ENCODE measurements at places on chromosomes 1 and 21.

DNA sequence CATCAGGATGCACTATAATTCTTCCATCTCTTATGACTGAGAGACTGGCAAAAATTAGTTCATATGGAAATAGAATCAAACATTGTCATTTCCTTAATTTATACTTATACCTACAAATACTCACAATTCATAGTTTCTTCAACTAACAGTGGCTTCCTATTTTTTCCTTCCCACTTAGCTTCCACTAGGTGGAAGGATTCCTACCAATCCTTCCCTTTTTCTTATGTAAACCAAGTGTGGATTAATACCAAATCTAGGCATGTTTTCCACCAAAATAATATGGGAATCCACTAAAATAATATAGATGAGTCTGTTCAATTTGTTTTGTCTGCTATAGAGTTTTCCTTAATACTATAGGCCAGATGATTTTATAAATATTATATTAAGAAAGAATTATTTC is 1537.1 kb downstream of the PLA2G4A start:
- no peak for DNase-seq

DNA sequence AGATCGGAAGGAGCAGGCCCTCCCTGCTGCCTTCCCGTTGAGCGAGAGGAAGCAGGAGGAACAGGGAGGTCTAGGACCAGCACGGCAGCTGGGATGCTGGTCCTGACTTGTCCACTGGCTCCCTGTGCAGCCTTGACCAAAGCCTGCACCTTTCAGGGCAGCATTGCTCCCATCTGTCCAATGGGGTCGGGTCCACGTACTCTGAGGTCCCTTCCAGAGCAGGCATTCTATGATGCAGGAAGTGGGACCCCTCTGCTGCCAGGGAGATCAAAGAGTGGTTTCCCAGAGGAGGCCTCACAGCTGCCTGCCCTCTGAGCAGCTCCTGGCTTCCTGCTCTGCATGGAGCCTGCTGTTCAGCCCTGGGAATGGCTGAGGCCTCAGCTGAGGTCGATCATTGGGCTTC is 21.7 kb upstream of the ZNF362 start:
- DNase-seq: no peak

GRCh38 chr1:15246960-15247614 is at the start of gene FHAD1:
FHAD1 (plus strand) TSS chr1:15247223; CDS start chr1:15251785, 4,562 bp downstream.
- DNase-seq: peak; percentile 34

DNA sequence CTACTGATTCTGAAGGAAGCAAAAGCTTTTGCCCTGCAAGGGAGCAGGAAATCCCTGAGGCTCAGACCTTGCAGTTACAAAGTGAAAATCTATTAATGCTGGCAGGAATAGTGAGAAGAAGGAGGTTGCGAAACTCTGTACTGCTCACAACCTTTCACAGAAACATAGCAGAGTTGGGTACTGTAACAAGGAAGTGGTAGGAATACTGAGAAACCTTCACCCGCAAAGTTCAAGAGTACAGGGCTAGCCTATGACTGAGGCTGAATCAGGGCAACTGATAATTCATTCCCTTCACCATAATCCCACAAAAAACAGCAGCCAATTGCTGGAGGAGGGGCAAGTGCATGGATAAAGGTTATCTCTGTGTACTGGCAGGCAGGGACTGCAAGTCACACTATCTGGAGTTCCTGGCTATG is 23.9 kb upstream of the KCTD3 start:
- peak; percentile 97 for DNase-seq

DNA sequence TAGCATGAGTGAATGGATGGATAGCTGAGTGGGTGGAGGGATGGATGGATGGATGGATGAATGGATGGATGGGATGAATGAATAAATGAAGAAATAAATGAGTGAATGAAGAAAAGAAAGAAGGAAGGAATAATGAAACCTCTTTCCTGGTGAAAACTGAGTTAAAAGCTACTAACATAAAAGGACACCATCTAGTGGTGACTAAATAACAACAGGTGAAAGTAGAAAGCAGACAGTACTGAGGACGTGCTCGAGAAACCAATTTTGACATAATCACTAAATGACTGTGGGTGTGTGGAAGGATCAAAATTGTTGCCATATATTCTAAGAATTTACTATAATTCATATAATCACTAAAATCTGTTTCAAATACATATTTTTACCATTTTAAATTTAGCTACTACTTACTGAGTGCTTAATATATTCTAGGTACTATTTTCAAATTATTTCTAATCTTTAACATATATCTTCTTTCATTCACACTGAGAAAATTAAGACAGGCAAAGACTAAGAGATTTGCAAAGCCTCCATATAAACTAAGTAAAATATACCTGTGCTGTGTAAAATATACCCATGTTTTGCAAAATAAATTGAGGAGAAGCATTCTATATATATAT is 522.9 kb downstream of the LRRIQ3 start:
- DNase-seq: peak; percentile 42

DNA sequence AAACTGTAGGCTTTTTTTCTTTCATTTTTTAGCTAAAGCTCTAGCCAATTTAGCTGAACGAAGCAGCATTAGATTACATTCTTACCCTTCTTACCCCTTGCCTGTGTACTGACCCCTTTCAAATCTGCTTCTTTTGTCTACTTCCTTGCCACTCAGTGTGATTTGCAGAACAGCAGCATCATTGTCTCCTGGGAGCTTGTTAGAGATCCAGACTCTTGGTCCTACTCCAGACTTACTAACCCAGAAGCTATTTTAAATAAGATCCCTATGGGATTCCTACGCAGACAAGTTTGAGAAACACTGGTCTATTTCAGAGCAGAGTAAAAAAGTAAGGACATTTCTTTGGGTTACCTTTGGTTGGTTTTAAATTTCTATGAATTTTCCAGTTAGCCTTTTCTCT is 13.8 kb downstream of the LRRC39 start:
- no peak for DNase-seq

DNA sequence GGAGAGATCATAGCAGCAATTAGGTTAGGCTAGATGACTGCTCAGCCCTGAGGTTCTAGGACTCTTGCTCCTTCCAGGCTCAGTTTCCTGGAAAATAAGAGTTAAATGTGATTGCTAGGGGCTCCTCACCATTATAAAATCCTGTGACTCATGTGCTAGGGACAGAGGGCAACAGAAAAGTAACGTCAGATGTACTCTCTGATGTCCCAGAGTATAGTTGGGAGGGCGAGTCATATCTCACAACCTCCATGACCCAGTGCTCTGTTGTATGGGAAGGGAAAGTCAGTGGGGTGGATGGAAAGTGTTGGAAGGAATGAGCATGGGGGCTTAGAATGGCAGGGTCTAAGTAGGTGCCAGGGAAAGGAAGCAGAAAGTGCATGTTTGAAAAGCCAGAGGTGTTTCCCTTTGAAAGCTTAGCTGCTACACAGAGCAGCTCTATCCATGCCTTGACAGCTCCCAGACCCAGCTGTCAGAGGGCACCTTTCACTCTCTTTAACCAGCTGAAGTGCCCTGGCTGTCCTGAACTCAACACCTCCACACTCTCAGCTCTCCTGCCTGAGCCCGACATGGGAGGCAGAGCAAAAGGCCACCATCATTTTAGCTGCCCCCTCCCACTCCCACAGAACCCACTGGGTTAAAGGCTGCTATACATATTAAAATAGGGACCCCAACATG is 11.6 kb downstream of the GJA5 start:
- DNase-seq: peak; percentile 42

DNA sequence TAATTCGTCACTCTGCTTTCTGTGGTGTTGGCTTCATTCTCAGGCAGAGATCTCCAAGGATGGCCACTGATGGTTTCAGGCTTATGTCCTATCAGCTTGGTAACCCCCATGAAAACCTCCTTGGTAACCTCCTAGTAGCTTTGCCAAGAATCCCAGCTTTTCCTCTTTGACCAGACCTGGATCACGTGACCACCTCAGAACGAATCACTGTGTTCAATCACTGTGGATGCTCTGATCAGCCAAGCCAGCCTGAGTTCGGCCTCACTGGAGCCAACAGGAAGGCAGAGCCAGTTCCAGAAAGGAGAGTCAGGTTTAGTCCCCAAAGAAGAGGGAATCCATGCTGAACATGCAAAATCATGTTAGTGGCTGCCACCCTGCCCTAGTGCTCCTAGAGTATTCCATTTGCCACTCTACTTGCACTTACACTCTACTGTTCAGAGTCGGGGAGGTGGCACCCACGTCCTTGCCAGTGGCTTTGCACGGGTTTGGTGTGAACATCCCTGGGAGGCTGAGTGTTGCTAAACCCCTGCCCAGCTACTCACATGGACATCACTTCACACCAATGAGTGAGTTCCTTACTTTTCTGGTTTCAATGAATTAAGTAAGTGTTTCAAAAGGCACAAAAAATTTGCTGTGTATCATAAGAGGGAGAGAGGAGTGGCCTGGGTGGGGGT is 33.5 kb upstream of the SSBP3 start:
- peak; percentile 26 for DNase-seq

DNA sequence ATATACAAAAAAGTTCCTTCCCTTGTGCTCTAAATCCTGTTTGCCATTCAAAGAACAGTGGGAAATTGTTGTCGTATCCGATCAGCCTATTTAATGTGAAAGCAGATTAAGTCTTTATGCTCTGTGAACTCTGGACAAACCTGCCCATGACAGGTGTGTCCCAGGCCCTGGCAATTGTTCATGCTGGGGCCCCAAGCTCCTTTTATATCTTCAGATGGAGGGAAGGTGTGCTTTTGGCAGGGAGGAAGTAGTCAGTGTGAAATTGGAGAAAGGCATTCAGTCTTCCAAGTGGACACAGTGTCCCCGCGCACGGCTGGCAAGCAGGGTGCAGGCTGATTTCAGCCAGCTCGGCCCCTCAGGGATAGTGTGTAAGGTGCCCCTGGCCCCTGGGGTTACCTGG is 135.1 kb upstream of the F3 start:
- peak; percentile 23 for DNase-seq

DNA sequence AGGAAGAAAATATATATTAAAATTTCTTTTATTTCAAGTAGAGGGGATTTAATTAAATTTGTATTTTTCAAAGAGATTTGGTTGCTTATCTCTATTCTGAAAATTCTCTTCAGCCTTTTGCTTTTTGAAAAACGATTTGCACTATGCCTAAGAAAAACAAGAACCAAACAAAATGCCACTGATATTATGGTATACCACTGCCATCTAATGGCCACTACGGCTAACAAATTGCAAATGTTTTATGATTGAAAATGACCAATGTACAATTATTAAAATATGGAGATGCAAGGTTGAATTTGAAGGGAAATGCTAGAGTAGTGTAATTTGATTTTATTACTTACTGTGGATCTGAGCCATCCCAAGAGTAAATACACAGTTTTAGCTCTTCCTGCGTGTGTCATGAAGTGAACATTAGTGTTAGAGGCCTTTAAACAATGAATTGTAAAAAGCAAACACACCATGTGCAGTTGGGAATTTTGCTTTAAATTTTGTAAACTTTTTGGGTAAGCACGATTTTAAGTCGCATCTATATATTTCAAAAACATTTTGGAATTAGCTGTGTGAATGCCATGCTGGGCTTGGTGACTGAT is 137.4 kb upstream of the USP25 start:
- DNase-seq: peak; percentile 61

DNA sequence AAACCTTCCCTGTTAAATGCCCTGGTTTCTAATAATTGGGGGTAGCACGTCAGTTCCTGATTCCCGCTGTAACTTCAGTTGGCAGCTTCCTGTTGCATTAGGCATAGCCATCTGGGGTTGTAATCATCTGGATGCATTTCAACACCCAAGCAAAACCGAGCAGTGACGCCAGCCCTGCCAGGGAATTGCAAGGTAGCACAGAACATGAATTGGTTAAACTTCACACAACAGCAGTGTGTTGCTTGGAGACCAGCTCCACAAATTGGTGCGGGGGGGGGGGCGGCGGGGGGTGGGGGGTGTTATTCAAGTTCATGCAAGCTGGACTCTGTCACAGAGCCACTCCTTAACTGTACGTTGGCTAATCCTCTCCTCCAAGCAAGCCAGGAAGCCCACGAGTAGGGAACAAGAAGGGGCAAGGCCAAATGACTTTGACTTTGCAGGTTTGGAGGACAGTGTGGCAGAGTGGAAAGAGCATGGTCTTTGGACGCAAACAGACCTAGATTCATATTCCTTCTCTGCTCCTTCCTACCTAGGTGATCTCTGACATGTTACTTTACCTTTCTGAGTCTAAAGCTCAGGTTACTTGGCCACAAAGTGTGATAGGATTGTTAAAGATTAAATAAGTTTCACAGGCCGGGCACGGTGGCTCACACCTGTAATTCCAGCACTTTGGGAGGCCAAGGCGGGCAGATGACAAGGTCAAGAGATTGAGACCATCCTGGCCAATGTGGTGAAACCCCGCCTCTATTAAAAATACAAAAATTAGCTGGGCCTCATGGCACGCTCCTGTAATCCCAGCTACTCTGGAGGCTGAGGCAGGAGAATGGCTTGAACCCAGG is 4.7 kb downstream of the LAX1 start:
- peak; percentile 98 for DNase-seq

GRCh38 chr1:34684266-34684665 is 70.6 kb upstream of the GJB5 start:
- peak; percentile 50 for DNase-seq

- DNase-seq: no peak
Measured at GRCh38 chr1:109024646-109025045, 17.3 kb downstream of the WDR47 start.

DNA sequence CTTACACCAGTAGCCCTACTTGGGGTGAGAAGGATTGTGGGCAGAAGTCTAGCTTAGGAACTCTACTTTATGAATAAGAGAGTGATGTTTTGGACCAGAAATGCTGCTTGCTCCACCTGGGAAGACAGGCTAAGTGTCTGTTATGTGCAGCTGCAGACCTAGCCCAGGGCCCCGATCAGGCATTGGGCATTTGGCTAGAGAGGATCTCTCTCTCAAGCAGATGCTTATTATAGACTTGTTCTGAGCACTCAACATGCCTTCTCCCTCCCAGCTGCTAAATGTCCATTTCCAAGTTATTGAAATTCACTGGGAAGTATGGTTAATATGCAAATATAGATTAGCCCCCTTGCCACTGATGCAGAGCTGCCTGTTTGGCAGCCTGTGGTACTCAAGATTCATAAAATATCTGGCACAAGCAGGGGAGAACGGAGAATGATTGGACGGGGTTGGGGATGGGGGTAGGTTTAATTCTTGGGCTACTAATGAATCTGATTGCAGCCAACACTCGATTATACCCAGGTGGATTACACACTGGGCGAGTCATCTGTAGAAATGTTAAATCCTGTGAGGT is 115.9 kb downstream of the KCND3 start:
- DNase-seq: no peak

DNA sequence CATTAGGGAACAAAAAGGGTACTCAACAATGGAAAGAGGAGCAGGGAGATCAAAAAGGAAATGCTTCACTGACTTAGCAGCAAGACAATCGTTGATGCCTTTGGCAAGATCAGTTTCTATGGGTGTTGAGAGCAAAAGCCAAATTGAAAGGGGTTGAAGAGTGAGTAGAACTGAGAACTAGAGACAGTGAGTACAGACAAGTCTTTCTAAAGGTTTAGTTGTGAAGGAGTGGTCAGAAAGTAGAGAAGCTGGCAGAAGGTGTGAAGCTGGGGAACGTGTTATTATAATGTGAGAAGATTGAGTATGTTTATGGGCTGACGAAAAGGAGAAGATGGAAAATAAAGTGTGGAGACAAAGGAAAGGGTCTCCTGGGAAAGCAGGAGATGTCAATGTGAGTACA is 221.2 kb upstream of the USP25 start:
- DNase-seq: no peak

GRCh38 chr1:7409278-7409677 is 361.8 kb upstream of the VAMP3 start:
- DNase-seq: no peak
